ENCODE measurements at places on chromosomes 3 and 15.

GRCh38 chr15:64844576-64845145, 2.9 kb downstream of the PLEKHO2 start:
- no peak for DNase-seq

- no peak for DNase-seq
Observed at GRCh38 chr3:176562331-176562730, 635.0 kb downstream of the TBL1XR1 start.

DNA sequence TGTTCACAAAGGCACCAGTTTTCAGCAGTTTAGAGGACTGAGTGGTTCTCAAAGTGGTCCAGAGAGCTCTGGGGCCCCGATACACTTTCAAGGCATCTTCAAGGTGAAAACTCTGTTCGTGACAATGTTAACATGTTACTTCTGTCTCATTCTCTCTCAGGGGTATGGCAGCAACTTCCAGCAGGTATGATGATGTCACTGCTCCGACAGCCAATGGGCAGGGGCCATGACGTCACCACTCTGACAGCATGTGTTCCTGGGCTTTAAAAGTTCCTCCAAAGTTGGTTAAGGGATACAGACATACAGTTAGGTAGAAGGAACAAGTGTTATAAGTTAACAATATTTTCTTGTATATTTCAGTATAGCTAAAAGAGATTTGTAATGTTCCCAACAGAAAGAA, 87.9 kb downstream of the KLF15 start:
- no peak for DNase-seq

DNA sequence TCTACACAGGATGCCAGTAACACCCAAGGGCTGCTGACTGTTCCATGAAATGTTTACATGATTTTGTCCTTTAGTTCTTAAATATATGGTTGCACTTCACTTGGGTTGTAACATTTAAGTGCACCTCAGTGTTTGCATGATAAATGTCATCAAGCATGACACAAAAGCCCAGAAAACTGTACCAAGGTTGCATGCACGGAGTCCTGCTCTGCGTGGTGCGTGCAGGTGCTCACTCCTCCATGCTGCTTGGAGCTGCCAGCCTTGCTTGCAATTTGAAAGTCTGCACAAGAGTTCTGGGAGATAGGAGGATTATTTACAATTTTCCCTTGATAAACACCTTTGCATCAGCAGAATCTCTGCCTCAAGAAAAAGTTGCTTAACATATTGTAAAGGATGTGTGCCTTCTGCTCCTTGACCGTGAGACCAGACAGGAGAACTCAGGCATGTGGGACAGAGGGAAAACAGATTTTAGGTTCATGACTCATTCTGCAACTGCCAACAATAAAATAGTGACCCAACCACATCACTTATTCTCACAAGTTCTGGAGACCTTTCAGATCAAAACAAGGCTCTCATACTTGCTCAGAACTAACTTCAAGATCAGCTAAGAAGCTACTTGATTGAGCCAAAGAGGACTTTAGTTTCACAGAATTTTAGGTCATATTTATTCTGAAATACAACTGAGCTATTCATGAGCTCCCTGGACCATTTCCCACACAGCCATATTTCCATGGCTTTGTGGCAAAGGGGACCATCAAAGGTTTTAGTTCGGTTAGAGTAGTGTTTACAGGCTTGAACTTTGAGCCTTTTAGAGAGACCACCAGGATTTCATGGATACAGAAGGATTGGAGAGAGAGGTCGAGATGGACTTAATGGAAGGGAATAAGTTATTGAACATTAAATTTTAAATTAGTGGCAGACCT, 128.4 kb upstream of the ZBED2 start:
- DNase-seq = no peak

GRCh38 chr3:73405853-73406252, 218.9 kb downstream of the PDZRN3 start:
- no peak for DNase-seq

DNA sequence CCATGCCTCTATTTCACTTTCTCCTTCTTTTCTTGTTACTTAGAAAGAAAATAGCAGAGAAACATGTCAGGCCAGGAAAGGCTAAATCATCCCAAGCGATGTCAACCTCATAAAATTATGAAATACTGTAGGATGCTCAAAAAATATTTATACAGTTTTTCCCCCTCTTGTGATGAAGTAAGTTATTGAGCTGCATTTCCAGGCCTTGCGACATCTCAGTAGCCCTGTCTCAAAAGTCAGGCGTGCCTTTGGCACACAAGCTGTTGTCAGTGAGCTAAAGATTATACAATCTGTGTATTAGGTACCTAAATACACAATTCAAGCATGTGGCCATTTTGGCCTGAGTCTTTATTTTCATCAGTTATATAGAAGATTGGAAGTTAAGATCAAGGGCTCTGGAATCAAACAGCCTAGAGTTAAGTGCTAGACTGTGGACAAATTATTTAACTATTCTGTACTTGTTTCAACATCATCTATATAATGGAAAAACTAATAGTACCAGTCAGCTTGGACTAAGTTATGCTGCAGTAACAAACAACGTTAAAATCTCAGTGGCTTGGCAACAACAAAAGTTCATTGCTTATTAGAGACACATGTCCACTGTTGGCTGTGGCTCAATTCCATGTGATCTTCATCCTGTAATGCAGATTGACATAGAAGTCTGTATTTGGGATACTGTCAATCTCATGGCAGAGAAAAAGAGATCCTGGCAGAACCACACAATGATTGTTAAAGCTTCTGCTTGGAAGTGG, 406.4 kb upstream of the PROK2 start:
- DNase-seq = no peak

GRCh38 chr3:1007866-1008265, 85.0 kb upstream of the CNTN6 start:
- DNase-seq = no peak

DNA sequence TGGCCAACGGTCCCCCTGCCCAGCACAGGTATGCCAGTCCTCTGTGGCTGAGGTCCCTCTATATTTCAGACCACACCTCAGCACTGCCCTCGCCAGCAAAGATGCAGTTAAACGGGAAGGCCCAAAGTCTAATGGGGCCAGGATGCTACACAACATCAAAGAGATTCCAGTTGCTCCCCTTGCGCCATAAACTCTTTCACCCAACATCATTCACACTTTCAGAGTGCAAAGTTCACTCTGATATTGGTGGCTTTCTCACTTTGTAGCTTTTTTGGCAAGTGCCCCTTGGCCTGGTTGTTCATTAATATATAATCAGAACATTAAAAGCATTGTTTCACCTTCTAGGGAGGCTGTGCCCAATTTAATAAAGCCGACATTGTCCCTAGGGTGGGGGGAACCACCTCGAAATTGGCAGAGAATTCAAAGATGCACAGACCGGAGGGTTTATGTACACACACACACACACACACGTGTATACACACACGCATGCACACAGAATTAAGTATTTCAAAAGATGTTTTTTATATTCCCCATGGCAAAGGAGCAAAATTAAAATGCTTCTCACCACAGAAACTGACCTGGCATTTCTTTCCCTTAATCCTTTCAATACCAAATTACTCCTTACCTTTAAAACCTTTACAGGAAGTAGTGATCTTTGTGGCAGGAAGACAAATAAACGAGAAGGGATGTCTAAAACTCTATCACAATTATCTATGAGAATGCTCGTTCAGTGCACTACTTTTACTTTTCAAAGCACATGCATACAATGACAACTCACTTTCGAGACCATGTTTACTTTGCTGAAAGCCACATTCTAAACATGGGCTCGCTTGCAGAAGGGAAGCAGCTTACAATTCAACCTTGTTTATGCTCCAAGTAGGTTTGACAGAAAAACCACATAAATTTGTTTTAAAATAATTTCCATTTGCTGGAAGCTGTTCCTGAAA, 19.5 kb downstream of the LRIG1 start:
- no peak for DNase-seq

DNA sequence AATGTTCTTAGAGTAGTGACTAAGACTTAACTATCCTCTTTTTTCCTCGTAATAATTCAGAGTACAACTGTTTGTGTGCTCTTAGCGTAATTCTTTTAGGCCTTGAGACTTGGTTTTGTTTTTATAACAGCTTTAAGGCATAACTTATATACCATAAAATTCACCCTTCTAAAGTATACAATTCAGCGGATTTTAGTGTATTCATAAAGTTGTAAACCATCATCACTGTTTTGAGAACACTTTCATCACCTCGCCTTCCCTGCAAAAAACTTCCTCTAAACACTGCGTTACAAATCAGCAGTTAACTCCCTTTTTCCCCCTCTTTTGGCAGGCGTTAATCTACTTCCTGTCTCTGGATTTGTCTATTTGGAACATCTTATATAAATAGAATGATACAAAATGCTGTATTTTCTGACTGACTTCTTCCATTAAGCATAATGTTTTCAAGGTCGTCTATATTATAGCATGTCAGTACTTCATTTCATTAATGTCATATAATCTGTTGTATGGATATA, 18.7 kb downstream of the DNAJC13 start:
- no peak for DNase-seq

GRCh38 chr3:109597444-109597843, 260.1 kb upstream of the DPPA4 start:
- DNase-seq = no peak

- DNase-seq = no peak
Observed at GRCh38 chr3:110577854-110578253, 493.8 kb upstream of the NECTIN3 start.

DNA sequence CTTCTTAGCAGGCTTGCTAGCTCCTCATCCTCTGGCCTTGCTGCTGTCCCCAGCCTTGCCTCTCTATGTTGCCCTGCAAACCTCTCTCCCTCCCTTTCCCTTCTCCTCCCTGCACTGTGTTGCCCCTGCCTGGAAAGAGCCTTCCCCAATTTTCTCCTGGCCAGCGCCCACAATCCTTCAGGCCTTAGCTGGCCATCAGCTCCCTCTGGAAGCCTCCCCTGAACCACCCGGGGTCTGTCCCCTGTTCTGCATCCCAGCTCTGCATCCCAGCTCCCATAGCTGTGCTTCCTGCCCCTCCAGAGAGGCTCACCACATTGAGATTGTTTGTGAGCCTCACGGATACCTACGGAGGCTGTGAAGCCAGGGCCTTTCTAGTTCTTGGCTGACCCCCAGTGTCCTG, 23.7 kb downstream of the FAM3D start:
- no peak for DNase-seq

All from HS-27A (cell line).